ENCODE measurements at places on chromosomes 2 and 18. TPM values are rescaled to one million over a fixed set of nuclear protein-coding genes. Genes with fewer than 3 reads are reported as not detected.

- no peak for DNase-seq
Measured at GRCh38 chr2:47024046-47024445, 108.4 kb upstream of the MCFD2 start.

The CCDC148 gene
- total RNA-seq, result 2.1 TPM

GRCh38 chr2:145360129-145360790 lies 840.3 kb upstream of the ZEB2 start:
- DNase-seq, result no peak

DNA sequence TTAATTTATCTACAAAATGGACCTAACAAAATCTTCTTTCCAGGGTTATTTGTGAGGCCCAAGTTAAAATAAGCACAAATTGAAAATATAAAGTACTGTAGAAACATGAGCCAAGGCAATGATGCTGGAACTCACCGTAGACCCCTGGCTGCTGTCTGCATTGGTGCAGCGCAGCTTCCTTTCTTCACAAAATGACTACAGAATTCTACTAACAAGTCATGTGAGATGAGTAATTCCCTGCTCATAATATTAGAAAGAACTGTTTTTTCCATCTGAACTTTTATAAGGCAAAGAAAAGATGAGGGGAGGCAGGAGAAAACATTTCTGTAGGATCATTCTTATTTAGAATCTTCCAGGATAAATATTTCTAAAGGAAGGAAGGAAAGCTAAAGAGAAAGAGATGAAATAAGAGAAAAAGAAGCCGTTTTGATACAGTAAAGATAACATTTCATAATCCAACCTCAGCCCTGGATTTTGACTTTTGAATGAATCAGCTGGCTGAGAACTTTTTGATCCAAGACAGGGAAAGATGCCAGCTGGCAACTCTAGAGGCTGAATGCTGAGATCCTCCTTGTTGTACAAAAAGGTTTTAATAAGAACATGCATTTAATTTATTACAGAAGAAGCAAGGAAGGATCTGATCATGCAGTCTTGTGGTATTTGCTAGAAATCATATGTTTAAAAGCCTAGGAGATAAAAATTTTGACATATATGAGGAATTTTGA lies 183.9 kb upstream of the KLHL14 start:
- DNase-seq, result no peak

DNA sequence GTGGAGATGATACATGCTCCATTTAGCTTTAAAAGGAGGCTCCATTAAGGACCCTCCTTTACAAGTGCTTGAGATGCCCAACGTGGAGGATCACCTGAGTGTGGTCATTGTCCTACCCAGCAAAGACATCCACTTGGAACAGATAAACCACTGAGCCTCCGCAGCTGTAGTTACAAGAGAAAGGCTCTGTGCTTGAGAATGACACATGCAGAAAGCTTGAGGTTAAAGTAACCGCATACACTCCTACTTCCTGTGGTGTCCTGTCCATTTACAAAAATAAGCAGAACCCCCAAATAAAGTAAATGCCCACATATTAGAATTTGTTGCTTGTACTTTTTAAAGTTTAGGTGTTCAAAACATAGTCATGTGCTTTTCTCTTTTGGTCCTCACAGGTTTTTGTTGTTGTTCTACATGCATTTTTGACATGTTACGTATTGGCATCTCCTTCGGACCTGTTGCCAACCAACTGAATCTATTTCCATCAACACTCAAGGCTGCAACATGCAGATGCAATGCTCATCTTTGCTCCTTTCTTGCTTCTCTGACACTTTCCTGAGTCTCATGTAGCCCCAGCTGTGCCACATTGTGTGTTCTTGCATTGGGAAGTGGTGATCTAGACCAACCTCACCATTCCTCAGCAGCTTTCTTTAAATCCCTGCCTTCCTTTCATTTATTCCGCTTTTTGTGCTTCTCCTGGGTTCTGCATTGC lies 56.0 kb downstream of the SERPINB7 start:
- DNase-seq, result no peak

The DOCK10 gene
- 5.2 TPM for total RNA-seq

GRCh38 chr2:15170070-15170775 lies 390.9 kb downstream of the NBAS start:
- no peak for DNase-seq

The POLR1A gene
- total RNA-seq, result 13.3 TPM

DNA sequence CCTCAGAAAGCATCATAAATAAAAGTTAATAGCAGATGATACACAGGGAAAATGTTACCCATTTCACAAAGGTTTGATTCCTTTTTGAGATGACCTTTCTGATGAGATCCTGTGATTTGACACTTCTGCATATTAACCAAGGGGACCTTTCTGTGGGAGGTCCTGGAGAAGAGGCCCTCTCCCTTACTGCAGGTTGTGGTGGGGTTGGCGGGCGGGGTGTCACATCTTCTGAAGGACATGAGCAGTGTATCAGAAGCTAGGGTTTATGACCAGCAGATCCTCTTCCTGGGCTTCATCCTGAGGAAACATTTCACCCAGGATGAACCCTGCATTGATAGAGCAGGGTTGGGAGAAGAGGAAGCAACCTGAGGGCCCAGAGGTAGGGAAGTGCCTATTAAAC lies 37.2 kb upstream of the SCLY start:
- peak; percentile 39 for DNase-seq

GRCh38 chr2:169114056-169114455 lies 44.7 kb downstream of the DHRS9 start:
- no peak for DNase-seq

DNA sequence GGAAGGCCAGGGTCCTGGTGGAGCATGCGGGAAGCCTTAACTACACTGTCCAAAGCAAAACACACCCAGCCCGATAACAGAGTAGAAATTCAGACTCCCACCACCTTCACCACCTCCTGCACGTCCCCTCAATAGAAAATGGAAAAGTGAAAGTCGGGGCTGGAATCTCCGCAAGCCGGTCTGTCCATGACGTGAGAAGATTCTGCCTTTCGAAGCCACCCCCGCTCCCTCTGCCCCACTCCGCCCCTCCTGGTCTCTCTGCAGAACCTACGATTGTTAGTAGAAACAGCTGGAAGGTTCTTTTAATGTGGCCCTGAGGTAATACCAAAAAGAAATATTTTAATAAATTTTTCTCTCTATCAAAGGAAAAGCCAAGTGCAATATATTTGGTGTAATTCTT lies 116.4 kb downstream of the GBX2 start:
- no peak for DNase-seq

GRCh38 chr2:190947711-190948251 lies 66.2 kb downstream of the STAT1 start:
- no peak for DNase-seq

GRCh38 chr2:69244882-69245281 lies 142.1 kb downstream of the GFPT1 start:
- no peak for DNase-seq

GRCh38 chr18:22174341-22175145 lies 5.2 kb downstream of the GATA6 start:
- no peak for DNase-seq

DNA sequence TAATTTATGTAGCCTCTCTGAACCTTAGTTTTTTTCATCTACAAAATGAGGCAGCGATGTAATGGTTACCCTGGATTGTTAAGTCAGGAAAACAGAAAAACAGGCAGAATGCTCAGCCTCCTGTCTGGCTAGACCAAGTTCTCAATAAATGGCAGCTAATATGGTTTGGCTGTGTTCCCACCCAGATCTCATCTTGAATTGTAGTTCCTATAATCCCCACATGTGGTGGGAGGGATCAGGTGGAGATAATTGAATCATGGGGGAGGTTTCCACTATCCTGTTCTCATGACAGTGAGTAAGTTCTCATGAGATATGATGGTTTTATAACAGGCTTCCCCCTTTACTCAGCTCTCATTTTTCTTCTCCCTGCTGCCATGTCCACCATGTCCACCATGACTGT lies 220.0 kb downstream of the CMPK2 start:
- DNase-seq, result peak; percentile 19

GRCh38 chr2:77155511-77155910 lies 366.7 kb downstream of the LRRTM4 start:
- DNase-seq, result no peak

- no peak for DNase-seq
Measured at GRCh38 chr18:77140030-77140429, 7.4 kb upstream of the MBP start.

DNA sequence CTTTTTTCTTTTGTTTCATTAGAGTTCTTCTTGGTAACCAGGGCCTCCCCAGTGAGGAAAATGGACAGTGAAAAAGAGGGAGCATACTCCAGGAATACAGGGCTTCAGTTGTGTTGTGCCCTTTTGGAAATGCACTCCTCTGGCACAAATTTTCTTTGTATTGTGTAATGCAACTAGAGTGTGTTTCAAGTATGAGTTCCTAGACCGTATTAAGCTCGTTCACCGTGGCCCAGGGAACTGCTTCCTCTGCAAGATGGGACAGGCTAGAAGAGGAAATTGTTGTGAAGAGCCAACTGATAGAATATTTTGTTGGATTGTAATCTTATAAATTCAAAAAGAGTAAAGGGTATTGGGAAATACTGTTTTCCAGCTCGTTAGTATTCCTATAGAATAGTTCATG lies 137.2 kb upstream of the TTC39C start:
- no peak for DNase-seq

The C2orf72 gene
- total RNA-seq, result 0.06 TPM

- no peak for DNase-seq
Measured at GRCh38 chr2:99775585-99775984, 285.8 kb upstream of the REV1 start.

The MOGAT1 gene
- total RNA-seq, result not detected

GRCh38 chr18:59691996-59692395 lies 5.2 kb downstream of the CCBE1 start:
- no peak for DNase-seq

- DNase-seq, result no peak
Measured at GRCh38 chr2:229612384-229612971, 101.9 kb downstream of the DNER start.

DNA sequence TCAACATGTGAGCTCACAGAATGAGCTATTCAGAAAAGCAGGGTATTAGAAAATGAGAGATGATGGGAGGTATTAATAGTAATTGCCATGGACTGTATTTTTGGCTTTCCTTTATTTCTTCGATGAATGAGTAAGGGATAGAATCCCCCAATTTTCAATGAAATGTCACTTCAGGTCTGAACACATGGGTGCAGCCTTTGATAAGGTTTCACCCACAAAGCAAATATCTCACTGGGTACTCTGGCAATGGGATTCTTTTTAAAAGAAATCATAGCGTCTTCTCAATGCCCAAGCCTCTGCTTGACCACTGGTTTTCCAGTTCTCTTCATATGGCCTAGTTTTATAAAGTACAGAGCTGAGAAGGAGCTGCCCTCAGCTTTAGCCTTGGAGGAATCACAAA lies 610.5 kb upstream of the FANCL start:
- DNase-seq, result no peak

The SGPP2 gene
- total RNA-seq, result 0.32 TPM

The RGPD4 gene
- total RNA-seq, result not detected

- DNase-seq, result no peak
Measured at GRCh38 chr2:135055182-135055786, 3.2 kb downstream of the RAB3GAP1 start.

GRCh38 chr2:98470851-98471255 lies 26.2 kb downstream of the INPP4A start:
- no peak for DNase-seq

- no peak for DNase-seq
Measured at GRCh38 chr2:100909534-100910081, 89.7 kb downstream of the NPAS2 start.

GRCh38 chr2:170873035-170873692 lies 55.9 kb upstream of the GORASP2 start:
- DNase-seq, result peak; percentile 91

- DNase-seq, result no peak
Measured at GRCh38 chr2:197198890-197199289, 111.7 kb downstream of the ANKRD44 start.

DNA sequence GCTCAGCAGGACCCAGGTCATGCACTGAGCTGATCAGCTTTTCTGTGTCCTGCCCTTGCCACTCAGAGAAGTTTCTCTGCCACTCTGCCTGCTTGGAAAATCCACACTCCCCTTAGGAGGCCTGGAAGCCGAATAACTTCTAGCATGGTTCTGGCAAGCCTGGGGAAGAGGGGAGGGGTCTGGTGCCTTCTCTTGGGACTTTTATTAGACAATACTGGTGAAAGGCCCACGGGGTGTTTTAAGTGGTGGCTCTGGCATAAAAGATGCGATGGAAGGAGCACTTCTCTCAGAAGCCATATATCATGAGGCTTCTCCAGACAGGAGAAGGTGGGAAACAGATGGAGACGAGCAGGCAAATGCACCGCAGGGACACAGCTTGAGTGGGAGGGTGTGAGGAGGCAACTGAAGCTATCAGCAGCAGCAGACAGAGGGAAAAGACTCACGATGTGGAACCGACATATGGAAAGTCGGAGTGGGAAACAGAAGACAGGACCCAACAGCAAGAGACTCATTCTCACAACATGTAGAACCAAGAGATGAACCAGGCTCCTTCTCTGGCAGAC lies 141.8 kb upstream of the CTNNA2 start:
- no peak for DNase-seq

- no peak for DNase-seq
Measured at GRCh38 chr2:170086751-170087412, 91.1 kb upstream of the MYO3B start.

The RAX gene
- total RNA-seq, result not detected

DNA sequence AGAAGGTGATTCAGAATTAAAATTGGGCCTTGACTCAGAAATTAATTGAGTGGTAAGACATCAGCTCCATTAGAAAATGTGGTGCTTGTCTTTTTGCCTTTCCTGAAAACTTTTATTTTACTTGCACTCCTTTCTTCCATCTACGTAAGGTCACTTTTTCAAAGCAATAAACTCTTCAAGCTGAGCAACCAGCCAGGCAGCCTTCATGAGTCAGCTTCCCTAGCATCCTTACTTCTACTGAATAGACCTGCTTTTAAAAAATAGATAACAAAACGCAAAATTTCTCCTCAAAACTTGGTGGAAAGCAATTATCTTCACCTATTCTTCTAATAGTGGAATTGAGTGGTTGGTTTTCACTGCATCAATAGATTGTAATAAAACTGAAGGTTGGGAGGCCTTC lies 504.2 kb downstream of the ARHGAP15 start:
- DNase-seq, result no peak

The UGT1A7 gene
- 0.42 TPM for total RNA-seq

The BOK gene
- 61.5 TPM for total RNA-seq

GRCh38 chr2:199663157-199663556 lies 187.8 kb downstream of the FTCDNL1 start:
- DNase-seq, result no peak

DNA sequence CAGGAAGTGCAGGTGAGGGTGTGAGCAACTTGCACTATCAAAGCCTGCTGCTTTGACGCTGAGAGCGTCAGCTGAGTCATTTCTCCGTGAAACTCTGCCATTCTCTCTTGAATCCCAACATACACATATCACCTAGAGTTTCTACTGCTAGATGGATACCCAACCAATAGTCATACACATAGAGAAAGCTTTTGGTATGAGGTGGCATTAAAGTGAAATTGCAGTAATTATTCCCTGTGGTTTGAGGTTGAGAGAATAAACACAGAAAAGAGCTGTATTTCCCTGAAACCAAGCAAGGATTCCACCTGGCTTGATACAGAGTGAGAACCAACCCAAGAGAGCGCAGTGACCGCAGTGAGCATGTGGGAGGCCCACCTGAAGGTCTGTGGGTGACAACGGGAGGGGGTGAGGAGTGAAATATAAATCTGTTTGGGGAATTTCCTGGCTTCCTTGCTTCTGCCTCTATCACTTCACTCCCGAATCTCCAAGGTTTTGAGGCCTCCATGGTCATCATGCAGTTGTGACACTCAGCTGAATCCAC lies 28.8 kb upstream of the TMEM18 start:
- DNase-seq, result peak; percentile 57

The LRRC30 gene
- not detected for total RNA-seq

The PARD6G gene
- total RNA-seq, result 9.9 TPM

- no peak for DNase-seq
Measured at GRCh38 chr2:158967731-158968395, 577 bp upstream of the TANC1 start.

The KCMF1 gene
- 64.8 TPM for total RNA-seq

GRCh38 chr2:179226203-179226960 lies 38.2 kb downstream of the SESTD1 start:
- DNase-seq, result no peak
